ENCODE measurements at places on chromosomes 1 and 21. TPM values are rescaled to one million over a fixed set of nuclear protein-coding genes. Genes with fewer than 3 reads are reported as not detected.

The SHE gene
- not detected for total RNA-seq

The MTX1 gene
- 70.4 TPM for total RNA-seq

The NTNG1 gene
- 0.50 TPM for total RNA-seq

The HSPB7 gene
- total RNA-seq, result not detected

The LRIF1 gene
- total RNA-seq, result 14.0 TPM

The DNALI1 gene
- total RNA-seq, result not detected

The GPR37L1 gene
- total RNA-seq, result not detected

The PALMD gene
- not detected for total RNA-seq

The TTC34 gene
- 1.1 TPM for total RNA-seq

The RAB3B gene
- total RNA-seq, result 0.10 TPM

The ZMYM4 gene
- total RNA-seq, result 30.6 TPM

The ADAMTS5 gene
- total RNA-seq, result not detected

The FAM110D gene
- not detected for total RNA-seq

The CFAP107 gene
- total RNA-seq, result not detected

The LIN28A gene
- total RNA-seq, result not detected

The NIT1 gene
- total RNA-seq, result 38.6 TPM

The ADGRL4 gene
- not detected for total RNA-seq

The AMPD2 gene
- 82.3 TPM for total RNA-seq

The TNFAIP8L2 gene
- total RNA-seq, result 25.7 TPM

The IL24 gene
- total RNA-seq, result 2.2 TPM

The MPL gene
- not detected for total RNA-seq

The TMEM53 gene
- 2.9 TPM for total RNA-seq

The CFHR1 gene
- not detected for total RNA-seq

The FNDC5 gene
- total RNA-seq, result not detected

The BRWD1 gene
- total RNA-seq, result 19.7 TPM

The B4GALT3 gene
- 58.9 TPM for total RNA-seq

The HTR6 gene
- not detected for total RNA-seq

The LCE1A gene
- total RNA-seq, result not detected

The ERRFI1 gene
- total RNA-seq, result 3.1 TPM

The SYNC gene
- not detected for total RNA-seq

The SMYD2 gene
- 32.4 TPM for total RNA-seq

The RAB7B gene
- not detected for total RNA-seq

The SYCP1 gene
- not detected for total RNA-seq

The GCSAML gene
- 0.80 TPM for total RNA-seq

The FAM177B gene
- not detected for total RNA-seq

The LZIC gene
- 28.7 TPM for total RNA-seq

The PSMB2 gene
- total RNA-seq, result 123 TPM

The FMO1 gene
- not detected for total RNA-seq

The GBP1 gene
- 59.6 TPM for total RNA-seq

The ESRRG gene
- total RNA-seq, result not detected

The MIGA1 gene
- 10.3 TPM for total RNA-seq

The ITSN1 gene
- 4.8 TPM for total RNA-seq

The ADAM30 gene
- total RNA-seq, result not detected

The NOTCH2 gene
- total RNA-seq, result 45.6 TPM

The CFHR4 gene
- not detected for total RNA-seq

The KRTAP11-1 gene
- not detected for total RNA-seq

The ZNF593OS gene
- not detected for total RNA-seq

The HAPLN2 gene
- total RNA-seq, result not detected

The FAM229A gene
- 2.7 TPM for total RNA-seq

The S100A2 gene
- 1.2 TPM for total RNA-seq

The PLA2G4A gene
- total RNA-seq, result 0.78 TPM

The DESI2 gene
- 36.1 TPM for total RNA-seq

The PM20D1 gene
- total RNA-seq, result not detected

The LCE1B gene
- total RNA-seq, result not detected

The FCGR2B gene
- total RNA-seq, result not detected

The BRDT gene
- not detected for total RNA-seq

The CD164L2 gene
- not detected for total RNA-seq

The AMY1B gene
- total RNA-seq, result not detected

The CD1B gene
- not detected for total RNA-seq

Data from activated CD8-positive, alpha-beta memory T cell treated with anti-CD3 and anti-CD28 coated beads for 36 hours (primary cell).